ENCODE measurements at places on chromosomes 6 and 20.
A peak's percentile ranks its signal among the peaks of the same experiment; 100 is the strongest.

DNA sequence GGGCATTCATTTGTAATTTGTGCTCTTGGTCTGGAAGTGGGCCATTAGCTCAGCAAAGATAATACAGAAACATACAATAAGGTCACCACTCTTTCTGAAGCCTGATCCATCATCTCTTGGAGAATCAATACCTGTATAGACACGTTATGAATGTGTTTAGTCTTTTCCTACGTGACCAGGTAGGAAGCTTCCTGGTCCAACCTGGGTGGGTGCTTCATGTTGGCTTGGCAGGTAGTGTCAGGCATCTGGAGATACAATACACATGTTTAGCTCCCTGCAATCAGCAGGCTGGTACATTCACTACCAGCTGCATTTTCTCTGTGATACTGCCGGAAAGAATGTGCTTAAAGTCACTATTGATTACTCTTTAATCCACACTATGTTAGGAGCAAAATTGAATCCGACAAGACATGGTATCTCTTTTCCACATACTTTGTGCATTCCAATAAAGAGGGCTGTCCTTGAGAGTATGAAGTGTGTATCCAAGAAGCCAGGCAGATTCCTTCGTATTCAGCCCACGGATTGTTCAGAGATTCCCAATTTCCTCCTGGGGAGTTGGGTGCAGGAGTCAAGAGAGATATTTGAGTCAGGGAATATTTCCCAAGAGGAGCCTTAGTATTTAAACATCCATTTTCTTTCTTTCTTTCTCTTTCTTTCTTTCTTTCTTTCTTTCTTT, 49.9 kb upstream of the RANBP9 start:
- DNase-seq = no peak

DNA sequence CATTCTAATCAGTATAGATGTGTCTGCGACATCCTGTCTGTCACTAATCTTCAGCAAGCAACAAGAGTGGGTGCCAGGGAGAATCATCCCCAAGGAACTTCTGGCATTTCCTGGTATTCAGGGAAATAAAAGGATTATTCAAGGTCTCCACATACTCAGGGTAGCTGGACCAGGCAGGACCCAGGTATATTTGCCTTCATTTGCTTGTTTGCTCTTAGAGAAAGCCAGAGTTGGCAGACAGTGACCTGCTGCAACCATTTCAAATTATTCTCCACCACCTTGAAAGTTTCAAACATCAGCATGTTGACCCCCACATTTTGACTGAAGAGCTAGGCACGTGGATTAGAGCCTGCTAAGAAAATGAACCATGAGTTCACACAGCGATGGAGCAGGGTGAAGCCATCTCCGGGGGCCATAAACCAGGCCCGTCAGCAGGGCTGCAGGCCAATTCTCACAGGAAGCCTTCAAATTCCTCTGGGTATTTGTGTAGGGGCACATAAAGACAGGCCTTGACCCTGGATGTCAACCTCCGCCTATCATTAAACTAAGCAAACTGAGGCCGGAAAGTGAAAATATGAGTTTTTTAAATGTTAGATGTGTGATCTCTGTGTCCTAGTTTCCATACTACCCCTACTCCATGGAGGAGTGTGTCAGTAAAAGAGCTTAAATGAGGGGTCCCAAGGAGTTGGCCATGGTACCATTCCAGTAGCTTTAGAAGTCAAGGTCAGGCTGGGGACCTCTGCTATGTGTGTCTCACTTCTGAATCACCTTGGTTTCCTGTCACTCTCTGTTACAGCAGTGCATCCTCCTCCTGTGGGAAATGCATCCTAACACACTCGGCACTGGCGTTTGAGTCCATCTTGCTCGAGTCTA, 32.9 kb downstream of the TRAM2 start:
- peak; percentile 18 for DNase-seq

- DNase-seq = no peak
Observed at GRCh38 chr6:117956386-117956785, 49.3 kb downstream of the SLC35F1 start.

DNA sequence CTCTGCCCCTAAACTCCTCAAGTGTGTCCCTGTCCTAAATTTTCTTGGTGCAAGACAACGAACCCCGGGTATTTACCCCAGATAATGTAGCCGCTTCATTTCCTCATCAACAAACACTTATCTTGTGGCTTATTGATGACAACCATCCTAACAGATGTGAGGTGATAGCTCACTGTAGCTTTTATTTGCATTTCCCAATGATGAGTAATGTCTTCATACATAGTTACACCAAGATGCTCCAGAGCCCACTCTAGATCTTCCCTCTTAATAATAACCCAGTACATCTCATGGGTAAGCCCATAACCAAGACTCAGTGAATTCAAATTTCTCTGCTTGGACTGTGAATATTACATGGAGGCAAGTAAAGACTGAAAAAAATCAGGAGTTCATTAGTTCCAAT, 48.2 kb upstream of the BEND6 start:
- DNase-seq = no peak

GRCh38 chr20:56788041-56788670, 159.1 kb downstream of the TFAP2C start:
- DNase-seq = peak; percentile 60

- DNase-seq = no peak
Observed at GRCh38 chr6:1202201-1202600, 109.7 kb upstream of the FOXQ1 start.

GRCh38 chr6:80105972-80106417, 476 bp upstream of the BCKDHB start:
- DNase-seq = no peak

GRCh38 chr6:170280689-170281045, 10.2 kb downstream of the DLL1 start:
- DNase-seq = no peak

GRCh38 chr20:37992802-37993409, 40.4 kb downstream of the TTI1 start:
- peak; percentile 41 for DNase-seq

DNA sequence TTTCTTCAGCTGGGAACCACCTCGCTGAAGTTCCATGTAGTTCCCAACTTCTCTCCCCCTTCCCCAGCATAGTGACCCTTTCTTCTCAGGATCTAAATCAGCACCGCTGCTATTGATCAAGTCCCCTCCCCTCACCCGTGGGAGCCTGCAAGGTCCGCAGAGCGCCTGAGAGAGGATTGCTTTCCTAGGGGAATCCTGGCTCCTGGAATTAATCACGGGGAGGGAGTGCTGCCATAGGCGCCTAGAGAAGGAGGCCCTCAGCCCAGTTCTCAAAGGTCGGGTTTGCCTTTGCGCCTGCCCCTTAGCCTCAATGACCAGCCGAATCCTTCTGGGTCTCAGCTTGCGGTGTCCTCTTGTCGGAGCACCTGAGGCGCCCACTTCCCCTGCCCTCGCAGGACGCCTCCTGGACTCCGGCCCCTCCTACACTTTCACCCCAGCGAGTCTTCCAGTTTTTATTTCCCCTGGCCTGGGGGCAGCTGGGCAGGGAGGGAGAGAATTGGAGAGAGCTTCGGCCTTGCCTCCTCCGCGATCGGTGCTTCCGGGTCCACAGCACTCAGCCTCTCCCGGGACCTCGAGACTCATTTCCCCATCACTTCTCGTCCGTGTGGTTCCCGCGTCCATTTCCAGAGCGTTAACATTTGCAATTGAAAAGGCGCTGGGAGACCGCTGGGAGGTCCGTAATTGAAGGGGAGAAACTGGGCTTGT, 3.1 kb upstream of the NKX2-2 start:
- DNase-seq = peak; percentile 59

- peak; percentile 27 for DNase-seq
Observed at GRCh38 chr20:50820515-50821256, 25.8 kb downstream of the BCAS4 start.

All from ELF-1 (cell line).